NCI-H1048 (cell line): ENCODE measurements at places on chromosomes 2 and 18.

- DNase-seq = no peak
Measured at GRCh38 chr2:2899826-2900225, 477.8 kb downstream of the EIPR1 start.

- DNase-seq = no peak
Measured at GRCh38 chr2:241734208-241734466, 293 bp upstream of the D2HGDH start.

DNA sequence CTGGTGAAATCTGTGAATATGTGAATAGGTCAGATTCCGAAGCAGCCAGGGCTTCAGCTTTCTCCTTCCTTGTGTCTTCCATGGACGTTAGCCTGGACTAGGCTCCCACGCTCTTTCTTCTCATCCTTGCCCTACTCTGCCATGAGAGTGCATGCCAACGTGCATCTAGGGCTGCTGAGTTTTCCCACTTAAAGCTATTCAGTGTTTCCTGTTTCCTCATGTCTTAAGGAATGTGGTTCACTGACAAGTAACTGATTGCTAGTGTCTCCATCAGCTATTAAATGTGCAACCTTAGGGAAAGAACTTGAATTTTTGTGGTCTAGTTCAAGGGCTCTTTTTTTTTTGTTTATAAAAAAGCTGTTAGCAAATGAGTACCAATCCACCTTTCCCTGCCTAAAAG lies 642.3 kb upstream of the LINC00305 start:
- DNase-seq = no peak

DNA sequence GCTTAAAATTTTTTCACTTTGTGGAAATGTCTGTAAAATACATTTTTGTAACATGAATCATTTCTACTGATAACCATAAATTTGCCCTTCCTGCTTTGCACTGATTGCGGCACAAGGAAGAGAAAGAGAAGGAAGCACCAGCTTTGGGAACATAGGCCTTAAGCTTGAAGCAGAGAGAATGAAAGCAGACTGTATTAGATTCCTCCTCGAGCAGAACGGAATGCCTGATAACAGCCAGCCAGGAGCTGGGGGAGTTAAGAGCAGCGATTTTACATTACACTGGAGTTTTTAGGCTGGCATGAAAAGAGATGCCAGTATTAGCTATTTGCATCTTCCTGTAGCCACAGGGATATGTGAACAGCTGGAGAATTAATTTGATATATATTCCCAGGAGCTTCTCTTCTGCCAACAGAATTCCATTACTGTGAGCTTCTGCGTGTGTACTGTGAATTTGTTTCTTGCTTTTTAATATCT lies 33.5 kb downstream of the CRIM1 start:
- DNase-seq = no peak

- peak; percentile 45 for DNase-seq
Measured at GRCh38 chr2:70553584-70554337, at the start of gene TGFA. Gene TGFA (minus strand): TSS chr2:70553826. CDS start chr2:70553767, 59 bp downstream.

- DNase-seq = no peak
Measured at GRCh38 chr2:237256887-237257286, 157.1 kb downstream of the COL6A3 start.

- no peak for DNase-seq
Measured at GRCh38 chr2:238852206-238852869, 4.5 kb downstream of the TWIST2 start.

DNA sequence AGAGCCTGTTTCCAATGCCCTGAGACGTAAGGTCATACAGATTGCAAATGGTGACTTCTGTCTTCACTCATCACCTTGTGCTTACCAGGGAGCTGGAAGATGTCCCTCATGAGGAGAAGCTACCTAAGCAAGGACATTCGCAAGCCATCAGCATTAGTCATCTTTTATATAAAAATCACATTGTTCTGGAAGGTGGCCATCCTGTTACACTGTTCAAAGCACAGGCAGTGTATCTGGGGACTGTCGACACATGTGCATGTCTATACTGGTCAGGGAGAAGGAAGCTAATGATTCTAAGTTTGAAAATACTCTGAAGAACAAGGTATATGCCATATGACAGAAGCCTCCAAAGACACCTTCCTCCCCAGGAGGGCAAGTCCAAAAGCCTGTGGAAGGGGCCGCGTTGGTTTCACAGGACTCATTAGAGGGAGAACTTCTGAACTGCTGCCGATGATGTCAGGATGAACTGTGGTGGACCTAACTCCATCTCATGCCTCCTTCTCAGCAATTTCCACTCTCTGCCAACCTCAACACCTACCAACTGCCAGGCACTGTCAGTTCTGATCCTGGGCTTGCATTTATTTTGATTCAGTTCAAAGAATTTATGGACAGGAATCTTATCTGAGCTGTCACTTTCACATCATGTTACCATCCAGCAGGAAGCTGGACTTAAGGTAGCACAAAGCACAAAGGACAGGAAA lies 39.4 kb downstream of the DNER start:
- DNase-seq = no peak

GRCh38 chr2:112782234-112782799 lies 2.0 kb downstream of the IL1A start:
- DNase-seq = no peak

GRCh38 chr2:177391822-177392372 lies 676 bp upstream of the AGPS start:
- DNase-seq = no peak

GRCh38 chr2:208134928-208135586 lies 5.4 kb upstream of the CRYGC start:
- DNase-seq = no peak

DNA sequence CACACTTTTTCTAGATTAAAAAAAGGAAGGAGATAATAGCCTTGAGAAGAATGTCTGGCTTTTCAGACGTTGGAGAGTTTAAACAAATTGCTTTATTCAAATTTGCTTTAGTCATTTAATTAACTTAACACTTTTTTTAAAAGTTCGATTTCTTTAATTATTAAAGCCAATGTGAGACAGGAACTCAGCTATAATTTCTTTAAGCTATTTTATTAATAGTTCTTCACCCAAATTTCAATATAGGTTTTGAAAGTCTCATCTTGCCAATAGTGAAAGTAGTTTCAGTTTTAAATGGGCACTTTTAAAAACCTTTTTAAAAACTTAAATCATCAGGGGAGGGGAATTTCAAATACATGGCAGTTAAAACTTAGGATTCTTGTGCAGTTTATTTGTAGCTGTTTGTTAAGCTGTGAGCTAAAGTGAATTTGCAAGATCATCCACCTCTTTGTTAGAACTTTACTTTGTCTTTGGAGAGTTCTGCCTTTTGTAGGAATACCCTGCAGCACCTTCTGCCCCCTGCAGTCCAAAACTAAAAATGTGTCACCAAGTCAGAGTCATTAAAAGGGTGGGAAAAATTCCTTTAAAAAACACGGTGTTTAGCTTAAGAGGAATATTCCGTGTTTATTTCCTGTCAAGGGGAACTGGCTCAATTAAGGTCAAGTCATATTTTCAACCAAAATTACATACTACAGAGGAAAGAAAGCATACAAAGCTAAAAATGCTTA lies 4.6 kb downstream of the TGIF1 start:
- DNase-seq = peak; percentile 62

- DNase-seq = no peak
Measured at GRCh38 chr18:65906621-65907034, 155.8 kb downstream of the CDH7 start.

DNA sequence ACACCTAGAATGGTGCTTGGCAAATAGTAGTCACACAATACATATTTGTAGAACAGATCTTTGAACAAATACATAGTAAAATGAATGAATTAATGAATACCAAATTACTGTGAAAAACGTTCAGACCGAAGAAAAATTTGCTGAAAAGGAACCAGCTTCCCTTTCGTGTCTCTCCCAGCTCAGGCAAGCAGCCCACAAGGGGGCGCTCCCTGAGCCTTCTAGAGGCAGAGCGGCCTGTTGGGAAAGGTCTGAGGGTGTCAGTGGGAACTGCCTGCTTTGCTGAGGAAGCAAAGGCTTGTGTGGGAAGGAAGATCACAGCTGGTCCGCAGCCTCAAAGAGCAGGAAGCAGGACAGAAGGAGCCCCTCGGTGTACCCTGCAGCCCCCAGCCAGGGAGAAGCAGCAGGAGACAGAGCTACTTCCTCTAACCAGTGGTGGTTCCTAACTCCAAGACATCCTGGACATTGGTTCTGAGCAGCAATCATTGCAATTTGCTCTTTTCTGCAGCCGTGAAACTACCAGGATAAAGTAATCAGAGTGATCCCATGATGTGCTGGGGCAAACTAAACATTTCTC lies 231.1 kb downstream of the ANKRD30B start:
- peak; percentile 41 for DNase-seq

DNA sequence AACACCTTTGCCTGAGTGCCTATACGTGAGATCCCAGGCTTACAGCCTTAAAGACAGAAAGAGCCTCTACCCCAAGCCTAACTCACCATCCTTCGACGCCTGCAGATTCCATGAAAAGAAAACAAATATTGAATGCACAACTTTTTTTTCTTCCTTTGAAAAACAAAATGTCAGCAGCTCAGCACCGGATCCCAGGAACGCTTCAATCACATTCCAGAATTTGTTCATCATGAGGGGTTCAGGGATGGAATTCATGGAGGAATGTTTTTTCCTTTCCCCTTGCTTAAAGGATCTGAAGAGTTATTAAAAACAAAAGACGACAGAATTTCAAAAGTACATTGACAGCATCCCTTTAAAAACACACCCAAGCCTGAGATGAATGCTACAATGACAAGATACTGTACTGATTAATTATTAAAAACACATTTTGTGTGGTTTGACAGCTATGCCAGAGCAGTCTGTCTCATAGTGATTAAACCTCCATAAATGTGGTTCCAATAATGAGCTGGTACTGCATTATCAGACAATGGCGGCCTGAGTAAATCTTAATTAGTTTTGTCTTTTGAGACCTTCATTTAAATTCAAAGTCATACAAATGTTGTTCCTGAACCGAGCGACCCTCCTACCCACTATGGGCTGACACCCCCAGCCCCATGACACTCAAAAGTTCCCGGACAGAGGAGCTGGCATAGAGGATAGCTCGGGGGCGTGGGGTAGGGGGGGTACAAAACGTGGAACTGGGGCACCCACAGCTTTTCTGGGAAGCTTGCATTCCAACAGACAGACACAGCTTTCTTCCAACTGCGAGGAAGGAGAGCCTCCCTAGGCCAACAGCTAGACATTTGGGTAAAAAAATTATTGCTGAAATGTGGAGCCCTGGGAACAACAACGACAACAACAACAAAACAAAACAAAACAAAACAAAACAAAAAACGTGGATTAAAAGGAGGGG lies 227.5 kb downstream of the TTC32 start:
- DNase-seq = no peak

DNA sequence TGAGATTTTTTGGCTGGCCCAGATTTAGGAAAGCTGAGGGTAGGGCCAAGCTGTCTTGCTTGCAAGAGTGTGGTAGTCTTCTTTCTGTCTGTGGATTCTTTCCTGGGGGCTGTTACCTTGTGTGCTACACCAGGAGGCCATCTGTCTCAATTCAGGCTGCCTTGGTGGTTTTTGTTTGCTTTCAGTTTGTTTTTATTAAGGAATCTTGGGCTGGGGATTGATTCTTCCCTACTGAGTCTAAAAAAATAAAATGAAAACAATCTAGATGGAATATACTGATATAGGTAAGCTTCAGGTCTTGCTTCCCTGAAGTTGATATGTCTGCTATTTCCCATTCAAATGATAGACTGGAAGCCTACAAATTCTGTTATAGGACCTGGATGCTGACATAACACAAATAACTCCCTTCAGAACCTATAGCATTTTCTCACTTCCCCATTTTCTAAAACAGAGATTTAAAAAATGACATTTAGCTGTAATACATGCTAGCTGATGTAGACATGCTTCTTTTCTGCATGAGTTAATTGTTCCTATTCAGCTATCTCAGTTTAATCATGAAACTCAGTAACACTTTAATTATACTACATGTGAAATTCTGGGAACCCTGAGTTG lies 5.3 kb downstream of the LHCGR start:
- no peak for DNase-seq

- no peak for DNase-seq
Measured at GRCh38 chr2:134245340-134245984, 8.4 kb upstream of the MGAT5 start.

GRCh38 chr2:68715353-68716041 lies 19.1 kb upstream of the ARHGAP25 start:
- DNase-seq = peak; percentile 33

DNA sequence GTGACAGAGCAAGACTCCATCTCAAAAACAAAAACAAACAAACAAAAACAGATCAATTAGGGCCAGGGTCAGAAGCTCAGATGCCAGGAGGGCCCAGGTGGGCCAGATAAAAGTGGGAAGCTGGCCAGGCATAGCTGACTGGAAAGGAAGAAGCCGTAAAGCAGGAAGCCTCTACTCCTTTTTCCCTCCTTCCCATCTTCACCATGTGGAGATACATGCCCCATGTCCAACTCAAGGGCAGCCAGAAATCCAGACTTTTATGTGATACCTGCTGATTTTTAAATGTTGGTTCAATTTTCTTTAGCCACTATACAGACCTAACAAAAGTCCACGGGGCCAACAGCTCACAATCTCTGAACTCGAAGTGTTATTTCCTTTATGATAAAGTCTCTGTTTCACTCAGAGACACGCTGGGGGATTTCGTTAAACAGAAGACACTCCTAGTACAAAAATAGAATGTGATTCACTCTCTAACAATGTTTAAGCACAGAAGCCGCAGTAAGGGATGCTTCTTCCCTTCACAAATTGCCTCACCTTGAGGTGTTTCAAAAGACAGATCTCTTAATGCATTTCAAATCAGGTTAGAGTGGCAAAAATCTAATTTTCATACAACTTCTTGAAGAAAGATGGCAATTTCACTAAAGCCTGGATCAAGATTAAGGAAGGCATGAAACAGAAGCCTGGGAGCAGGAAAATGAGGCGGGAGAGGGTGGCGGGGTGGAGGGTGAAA lies 14.0 kb downstream of the TMEM247 start:
- no peak for DNase-seq
